AG20443 (cell line): ENCODE measurements at places on chromosomes 16 and 17.

DNA sequence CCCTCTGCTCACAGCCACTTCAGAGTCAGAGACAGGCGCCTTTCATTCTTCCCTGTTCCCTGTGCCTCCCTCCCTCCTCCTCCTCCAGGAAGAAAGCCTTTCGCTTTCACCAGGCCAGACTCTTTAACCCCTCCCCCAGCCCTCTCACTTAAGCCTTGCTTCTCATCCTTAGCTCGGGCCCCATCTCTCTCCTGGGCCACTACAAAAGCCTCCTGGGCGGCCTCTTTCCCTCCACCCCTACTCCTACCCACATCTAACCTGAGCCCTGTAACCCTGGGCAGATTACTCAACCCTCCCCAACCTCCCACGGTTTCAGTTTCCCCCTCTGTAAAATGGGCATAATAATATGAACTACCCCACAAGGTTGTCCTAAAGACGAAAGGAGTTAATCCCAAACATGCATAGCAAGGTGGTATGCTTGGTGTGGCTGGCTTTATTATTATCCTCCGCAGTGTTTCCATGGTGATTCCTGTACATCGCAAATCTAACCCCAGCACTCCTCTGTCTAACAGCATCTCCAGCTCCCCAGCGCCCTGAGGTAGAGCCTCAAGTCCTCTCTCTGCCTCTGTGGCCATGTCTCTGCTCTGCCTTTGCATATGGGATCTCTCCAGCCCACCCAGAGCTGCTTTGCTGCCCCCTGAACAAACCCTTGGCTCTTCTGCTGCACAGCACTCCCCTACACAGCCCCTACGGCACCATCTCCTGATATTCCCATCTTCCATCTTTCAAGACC, 17.7 kb downstream of the PIMREG start:
- DNase-seq = no peak

- DNase-seq = peak; percentile 83
These were observed at the start of gene CES3 for GRCh38 chr16:66961065-66961744. Gene CES3 (plus strand): TSS chr16:66961266. CDS start chr16:66961308, 42 bp downstream.

DNA sequence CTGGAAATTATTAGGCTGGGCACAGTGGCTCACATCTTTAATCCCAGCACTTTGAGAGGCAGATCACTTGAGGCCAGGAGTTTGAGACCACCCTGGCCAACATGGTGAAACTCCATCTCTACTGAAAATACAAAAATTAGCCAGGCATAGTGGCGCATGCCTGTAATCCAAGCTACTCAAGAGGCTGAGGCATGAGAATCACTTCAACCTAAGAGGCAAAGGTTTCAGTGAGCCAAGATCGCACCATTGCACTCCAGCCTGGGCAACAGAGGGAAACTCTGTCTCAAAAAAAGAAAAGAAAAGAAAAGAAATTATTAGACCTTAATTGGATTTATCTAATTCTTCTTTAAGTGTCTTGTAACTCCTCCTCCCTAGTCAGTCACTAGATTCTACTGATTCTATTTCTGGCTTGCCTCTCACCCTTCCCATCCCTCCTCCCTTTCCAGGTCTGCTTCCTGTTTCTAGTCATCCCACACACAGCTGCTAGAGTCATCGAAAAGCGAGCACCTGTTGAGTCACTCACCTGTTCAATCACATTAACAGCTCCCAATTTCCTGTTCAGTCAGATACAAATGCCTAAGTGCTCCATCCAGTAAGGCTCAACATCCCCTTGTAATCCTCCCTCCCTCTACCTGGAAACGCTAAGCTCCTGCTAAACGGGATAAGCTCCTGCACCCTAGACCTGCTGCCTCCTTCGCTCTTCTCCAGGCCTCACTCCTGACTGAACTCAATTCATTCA, 34.6 kb downstream of the ERN1 start:
- DNase-seq = no peak

- DNase-seq = no peak
These were observed 13.0 kb upstream of the ZFP3 start for GRCh38 chr17:5065227-5065744.

GRCh38 chr16:73434621-73435020, 386.7 kb upstream of the ZFHX3 start:
- no peak for DNase-seq

DNA sequence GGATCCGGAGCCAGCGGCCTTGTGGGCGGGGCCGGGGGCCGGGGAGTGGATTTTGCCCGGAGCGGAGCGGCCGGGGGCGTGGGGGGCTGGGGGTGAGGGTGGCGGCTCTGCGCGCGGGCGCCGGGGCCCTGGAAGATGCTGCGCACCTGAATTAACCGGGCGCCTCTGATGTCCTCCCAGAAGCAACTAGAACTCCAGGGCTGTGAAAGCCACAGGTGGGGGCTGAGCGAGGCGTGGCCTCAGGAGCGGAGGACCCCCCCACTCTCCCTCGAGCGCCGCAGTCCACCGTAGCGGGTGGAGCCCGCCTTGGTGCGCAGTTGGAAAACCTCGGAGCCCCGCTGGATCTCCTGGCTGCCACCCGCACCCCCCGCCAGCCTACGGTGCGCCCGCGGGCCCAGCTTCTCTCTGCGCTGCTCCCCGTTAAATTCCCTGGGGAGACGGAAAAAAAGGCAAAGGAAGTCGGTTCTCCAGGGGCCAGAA, 549 bp downstream of the SLC26A11 start:
- peak; percentile 74 for DNase-seq

DNA sequence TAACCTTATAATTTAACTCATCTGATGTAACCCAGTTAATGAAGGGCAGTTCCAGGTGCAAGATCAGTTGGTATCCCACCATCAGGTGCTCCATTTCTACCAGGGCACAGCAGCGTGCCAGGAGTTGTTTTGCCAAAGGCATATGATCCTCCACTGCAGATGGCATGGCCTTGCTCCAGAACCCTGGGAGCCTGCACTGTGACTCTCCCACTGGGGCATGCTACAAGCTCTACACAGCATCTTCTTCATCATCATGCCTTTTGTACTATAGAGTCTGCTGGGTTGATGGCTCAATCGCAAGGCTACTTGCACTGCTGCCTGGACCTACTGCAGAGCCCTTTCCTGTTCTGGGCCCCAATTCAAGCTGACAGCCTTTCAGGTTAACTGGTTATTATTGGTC, 11.3 kb upstream of the MAPT start:
- DNase-seq = no peak

- no peak for DNase-seq
These were observed 195.3 kb downstream of the STX8 start for GRCh38 chr17:9380361-9380760.

DNA sequence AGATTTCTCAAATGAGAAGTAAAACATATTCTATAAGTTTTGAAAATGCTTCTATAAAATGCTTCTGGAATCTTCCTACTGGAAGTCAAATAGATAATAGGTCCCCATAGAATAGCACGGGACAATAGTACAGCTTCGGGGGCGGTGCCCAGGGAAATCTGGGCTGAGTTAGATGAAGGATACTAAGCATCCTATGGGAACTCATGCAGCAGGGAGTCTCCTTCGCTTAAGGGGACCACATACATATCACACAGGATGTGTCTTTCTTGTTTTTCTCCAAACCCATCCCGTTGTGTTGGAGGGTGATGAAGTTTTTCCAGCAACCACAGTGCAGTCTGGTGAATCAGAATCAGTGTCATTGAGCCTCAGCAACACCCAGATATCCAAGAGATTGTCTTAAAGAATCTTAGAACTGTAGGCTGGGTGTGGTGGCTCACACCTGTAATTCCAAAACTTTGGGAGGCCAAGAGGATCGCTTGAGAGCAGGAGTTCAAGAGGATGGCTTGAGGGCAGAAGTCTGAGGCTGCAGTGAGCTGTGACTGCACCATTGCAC, 84.2 kb downstream of the PITPNC1 start:
- DNase-seq = no peak

GRCh38 chr17:36590082-36590481, 1.6 kb upstream of the DHRS11 start:
- DNase-seq = no peak

- no peak for DNase-seq
These were observed 584 bp downstream of the PMP22 start for GRCh38 chr17:15264542-15264941.

GRCh38 chr17:38428643-38429371, 543 bp downstream of the ARHGAP23 start:
- DNase-seq = peak; percentile 77

DNA sequence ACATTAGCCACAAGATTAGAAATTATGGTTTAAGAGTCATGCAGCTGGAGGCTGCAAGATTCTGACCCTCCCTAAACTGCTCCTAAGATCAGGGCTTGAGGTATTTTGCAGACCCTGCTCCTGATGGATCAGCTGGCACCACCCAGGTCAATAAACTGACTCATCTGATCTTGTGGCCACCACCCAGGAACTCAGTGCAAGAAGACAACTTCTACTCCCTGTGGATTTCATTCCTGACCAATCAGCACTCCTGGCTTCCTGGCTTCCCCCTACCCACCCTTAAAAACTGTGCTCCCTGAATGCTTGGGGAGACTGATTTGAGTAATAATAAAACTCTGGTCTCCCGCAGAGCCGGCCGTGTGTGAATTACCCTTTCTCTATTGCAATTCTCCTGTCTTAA, 25.0 kb upstream of the MILR1 start:
- DNase-seq = no peak

- no peak for DNase-seq
These were observed 23.0 kb downstream of the ATF7IP2 start for GRCh38 chr16:10408824-10409381.

DNA sequence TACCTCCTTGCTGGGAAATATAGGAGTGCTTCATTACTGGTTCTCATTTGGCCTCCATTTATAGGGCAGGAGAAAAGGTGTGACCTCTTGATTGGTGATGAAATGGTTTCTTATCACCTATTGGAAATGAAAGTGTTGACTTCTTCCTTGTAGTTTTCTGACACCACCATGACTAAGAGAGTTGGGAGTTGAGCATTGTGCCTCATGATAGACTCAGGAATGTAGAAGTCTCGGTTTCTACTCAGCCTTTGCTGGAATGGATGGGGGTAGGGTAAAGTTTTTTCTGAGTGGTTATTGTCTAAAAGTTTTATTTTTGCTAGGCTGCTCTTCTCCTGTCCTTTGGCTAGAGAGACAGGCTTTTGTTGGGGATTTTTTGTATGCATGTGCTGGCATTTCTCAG, 117.4 kb downstream of the PHKB start:
- no peak for DNase-seq

DNA sequence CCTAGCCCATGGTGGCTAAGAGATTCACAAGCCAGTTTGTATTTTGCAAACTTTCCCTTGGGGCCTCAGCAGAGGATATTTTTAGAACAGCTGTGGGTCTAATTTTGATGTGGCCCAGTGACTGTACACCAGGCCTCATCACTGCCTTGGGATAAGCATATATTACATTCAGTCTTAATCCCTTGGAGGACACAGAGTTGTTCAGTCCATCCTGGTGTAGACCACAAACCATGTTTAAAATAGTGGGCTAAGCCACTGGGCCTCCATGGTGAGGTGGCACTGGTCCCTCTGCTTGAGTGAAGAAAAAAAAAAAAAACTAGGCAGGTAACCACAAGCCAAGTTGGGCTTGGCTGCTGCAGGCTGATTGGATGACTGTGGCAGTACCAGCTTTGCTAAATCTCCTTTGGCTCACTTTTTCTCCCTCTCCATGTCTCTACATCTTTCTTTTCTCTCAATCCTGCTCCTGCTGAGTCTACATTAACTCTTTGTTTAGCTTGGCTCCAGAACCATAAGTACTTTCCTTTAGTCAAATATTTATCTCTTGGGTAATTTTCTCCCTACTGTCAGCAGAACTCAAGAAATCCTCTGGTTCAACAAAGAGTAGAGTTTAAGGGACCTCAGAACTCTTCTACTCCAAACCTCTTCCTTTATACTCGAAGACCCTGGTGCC, 120.0 kb upstream of the TBX2 start:
- no peak for DNase-seq

- no peak for DNase-seq
These were observed 31.8 kb downstream of the ANKRD11 start for GRCh38 chr16:89458551-89458950.

DNA sequence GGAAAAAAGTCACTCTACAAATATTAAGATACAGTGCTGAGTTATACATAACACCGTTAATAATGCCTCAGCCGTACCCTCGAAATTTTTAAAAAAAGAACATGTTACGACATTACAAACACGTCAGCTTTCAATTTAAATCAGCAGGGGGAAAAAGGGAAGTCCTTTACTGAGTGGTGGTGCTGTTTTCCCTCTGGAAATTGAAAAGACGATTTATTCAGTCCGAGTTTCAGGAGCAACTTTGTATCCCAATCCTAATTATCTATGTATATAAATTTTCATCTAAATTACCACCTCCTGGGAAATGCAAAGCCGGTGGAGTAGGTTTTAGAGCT, 1.3 kb downstream of the NETO2 start:
- no peak for DNase-seq

- no peak for DNase-seq
These were observed 6.0 kb upstream of the PDK2 start for GRCh38 chr17:50088952-50089825.

DNA sequence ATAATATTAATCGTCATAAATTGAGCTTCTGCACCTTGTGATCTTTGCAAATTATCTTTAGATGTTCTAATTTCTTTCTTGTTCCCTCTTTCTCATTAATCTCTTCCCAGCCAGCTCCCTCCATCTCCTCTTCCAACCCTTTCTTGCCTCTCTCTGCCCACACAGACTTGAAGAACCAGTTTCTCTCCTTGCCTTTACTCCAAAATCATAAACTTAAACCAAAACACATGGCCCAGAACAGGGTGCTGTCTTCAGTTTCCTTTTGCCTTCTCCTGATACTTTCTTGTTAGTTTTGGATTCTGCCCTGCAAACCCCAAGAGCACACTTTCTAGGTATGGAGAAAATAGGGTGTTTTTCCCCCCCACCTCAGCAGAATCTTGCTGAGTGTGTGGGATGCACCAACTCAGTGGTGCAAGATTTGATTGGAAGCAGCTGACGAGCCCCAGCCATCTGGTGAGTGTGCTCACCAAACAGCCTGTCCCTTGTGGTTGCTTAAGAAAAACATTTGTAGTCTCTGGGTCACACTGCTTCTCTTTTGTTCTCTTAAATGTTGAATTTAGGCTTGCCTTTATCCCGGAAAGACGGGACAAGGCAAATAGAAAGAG, 175.8 kb upstream of the MAF start:
- peak; percentile 55 for DNase-seq

DNA sequence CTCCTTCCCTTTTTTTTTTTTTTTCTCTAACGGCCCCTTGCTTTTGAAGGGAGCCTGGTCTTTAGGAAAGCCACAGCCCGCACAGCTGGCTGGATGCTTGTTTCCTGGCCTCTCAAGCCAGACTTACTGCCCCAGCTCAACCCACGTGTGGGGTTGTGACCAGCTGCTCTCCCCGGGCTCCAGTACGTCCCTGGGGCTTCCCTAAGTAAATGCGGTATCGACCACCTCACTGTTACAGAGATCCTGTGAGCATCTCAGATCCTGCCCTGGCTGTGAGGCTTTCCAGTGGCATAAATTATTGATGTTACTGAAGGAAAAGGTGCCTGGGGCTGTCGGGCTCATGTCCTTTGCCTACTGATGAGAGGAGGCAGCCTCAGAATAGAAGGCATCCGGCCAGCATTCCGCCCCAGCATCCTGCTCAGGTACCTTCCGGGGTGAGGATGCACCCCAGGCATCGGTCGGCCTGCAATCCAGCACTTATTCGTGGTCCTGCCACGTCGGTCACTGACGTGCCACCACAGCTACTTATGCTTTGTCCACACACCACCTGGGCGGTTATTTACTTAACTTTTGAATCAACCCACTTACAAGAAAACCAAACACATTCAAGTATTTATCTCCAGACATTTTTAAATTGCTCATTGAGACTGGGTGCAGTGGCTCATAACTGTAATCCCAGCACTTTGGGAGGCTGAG, 9.6 kb downstream of the GPRC5B start:
- DNase-seq = no peak
